ENCODE measurements at places on chromosomes 1 and 21.

DNA sequence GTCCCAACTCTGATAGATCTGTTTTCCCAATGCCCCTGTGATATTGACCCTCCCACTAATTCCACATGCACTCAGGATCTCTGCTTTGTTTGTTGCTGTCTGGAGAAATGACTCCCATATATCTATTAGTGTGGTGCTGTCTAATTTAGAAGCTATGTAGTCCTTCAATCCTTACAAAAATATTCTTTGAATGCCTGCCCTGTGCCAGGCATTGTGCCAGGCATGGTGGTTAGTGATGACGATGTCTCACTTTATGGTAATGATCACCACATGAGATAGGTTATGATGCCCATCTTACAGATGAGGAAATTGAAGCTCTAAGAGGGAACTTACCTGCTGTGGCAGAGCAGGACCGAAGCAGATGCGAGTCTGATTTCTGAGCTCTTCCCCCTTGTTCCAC is 12.9 kb downstream of the MYOG start:
- no peak for DNase-seq

DNA sequence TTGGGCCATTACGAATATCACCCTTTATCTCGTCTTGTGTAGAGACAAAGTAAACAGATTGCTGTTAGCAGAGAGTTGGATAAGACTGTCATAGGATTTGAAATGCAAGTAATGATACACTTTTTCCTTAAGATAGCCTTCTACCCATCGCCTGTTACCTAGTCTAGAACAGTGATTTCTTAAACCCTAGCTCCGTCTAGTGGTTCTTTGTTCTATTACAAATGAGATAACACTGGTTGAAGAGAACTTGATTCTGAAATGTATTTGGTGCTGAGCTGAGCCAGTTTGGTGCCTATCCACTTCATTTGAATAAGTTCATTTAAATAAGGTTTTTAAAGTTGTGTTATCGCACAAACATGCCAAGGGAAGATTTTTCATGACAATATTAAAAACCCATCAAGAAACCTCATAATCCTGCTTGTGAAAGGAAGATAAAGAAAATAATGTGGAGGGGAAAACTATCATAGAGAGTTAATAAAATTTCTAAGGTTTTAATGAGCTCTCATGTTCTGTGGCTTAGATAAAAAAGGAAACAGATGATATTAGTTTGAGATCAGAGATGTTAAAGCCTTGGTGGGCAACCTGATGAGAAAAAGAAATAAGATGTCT is 1.5 kb upstream of the KCNH1 start:
- peak; percentile 73 for DNase-seq

GRCh38 chr21:39197448-39198233 is 14.4 kb upstream of the PSMG1 start:
- DNase-seq: no peak

DNA sequence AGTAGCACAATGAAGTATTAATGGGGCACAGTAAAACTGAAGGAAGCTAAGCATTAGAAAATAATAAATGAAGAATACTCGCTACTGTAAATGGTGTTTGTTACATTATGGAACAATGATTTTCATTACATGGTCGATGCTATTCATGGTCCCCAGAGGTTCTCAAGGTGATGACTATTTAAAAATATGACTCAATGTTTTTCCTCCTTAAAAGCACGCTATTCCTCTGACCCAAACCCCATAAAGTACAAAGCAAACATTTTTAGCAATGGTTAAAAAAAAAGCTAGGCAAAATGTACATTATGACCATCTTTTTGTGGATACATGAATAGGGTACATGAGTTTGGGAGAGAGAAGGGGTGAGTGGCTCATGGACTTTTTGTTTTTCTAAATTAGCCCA is 34.3 kb downstream of the VAMP4 start:
- no peak for DNase-seq

GRCh38 chr1:213987927-213988506 is at the start of gene PROX1:
Gene PROX1, plus strand, starts transcription at chr1:213987973. Its CDS starts 8,563 bp downstream, at chr1:213996536.
- DNase-seq: peak; percentile 80

DNA sequence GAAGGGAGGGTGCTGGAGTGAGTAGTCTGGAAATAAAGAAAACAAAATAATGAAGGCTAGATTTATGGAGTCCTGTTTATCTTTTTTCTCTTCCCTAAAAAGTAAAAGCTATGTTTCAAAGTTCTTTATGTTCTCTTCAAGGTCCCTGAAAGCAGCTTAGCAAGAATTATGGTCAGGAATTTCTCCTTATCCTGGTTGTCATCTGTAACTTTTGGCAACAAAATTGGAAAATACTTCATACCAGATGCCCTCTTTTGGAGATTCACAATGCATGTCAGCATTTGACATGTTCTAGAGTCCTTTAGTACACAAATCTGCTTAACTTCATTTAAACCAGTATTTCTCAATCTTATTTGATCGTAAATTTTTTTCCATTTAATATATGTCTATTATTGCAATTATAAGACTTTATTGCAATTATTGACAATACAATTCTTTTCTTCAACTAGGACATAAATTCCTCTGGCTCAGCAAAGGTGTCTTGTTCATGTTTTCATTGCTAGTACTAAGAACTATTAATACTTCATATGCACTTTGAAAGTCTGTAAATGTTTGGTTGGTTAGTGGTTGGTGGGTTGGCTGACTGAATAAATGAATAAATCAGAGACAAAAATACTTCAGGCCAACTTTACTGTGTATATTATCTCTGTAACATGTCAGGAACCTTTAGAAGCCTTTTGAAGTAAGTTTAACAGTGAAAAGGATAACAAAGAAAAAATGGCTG is 101.5 kb downstream of the ATP1B1 start:
- peak; percentile 10 for DNase-seq

All from NCI-H1694 treated with DMSO at 0.1 percent for 48 hours (cell line).